Lower leg skin (tissue), 4 donors: ENCODE measurements at places on chromosomes 12 and 14. TPM values are rescaled to one million over a fixed set of nuclear protein-coding genes. Genes with fewer than 3 reads are reported as not detected.

Gene RNASE11
- not detected for total RNA-seq

Gene SPIC
- total RNA-seq: not detected

Gene SLC25A47
- not detected for total RNA-seq

Gene DPY19L2
- 0.95 TPM for total RNA-seq

Gene PRB4
- not detected for total RNA-seq

Gene B3GNT4
- total RNA-seq: 7.9 TPM
